Activated CD8-positive, alpha-beta memory T cell treated with anti-CD3 and anti-CD28 coated beads for 4 hours (primary cell): ENCODE measurements at places on chromosomes 2 and 18.

DNA sequence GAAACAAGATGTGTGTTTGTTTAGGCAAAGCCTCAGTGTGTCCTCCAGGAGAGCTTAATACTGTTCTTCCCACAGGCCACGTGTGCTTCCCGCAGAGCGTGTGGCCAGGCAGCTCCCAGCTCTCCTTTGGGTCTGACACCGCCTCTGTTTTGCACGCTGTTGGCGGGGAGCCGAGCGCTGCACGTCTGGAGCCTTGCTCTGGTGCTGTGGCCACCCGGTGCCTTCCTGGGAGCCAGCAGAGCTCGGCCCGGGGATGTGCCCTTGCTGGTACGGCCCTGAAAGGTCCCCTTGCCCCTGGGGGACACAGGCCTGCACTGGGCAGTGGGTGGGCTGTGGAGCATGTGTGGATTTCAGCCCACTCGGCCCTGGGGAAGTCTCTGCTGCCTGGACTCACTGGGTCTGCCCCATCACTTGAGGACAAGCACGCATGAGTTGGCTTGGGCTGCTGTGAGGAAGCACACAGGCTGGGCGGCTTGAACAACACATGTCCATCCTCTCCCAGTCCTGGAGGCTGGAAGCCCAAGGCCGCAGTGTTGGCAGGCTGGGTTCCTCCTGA is 160.7 kb upstream of the HDAC4 start:
- no peak for DNase-seq

- no peak for DNase-seq
These were observed 4.2 kb upstream of the SP100 start for GRCh38 chr2:230411570-230412370.

DNA sequence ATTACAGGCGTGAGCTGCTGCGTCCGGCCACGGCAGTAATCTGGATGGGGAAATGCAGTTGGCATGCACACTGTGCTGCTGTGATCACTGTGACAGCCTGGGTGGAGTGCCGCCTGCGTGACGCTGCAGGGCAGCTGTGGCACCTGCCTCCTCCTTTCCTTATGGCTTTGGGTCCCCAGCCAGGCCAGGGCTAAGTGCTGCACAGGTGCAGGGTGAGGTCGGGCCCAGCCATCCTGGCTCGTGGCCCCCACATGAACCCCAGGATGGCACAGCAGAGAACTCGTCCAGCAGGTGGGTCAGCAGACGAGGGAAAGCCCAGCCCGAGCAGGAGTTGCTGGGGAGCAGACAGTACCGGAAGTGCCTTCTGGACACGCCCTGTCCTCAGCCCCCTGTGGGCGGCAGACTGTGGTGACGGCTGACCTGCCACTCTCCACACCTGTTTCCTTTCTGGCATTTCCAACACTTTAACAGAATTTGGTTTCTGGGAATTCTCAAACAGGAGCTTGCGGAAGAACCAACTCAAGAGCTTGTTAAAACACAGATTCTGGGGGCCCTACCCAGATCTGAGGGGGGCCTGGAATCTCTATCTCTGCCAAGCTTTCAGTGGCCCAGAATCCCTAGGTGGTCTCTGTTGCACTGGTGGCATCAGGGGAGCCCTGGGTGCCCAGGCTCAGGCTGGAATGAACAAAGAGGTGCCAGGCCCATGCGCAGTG is 16.9 kb downstream of the HS1BP3 start:
- DNase-seq, result no peak

GRCh38 chr18:31657823-31658669 is 26.3 kb downstream of the B4GALT6 start:
- no peak for DNase-seq

GRCh38 chr2:74892609-74893008 is 58.7 kb downstream of the HK2 start:
- no peak for DNase-seq

DNA sequence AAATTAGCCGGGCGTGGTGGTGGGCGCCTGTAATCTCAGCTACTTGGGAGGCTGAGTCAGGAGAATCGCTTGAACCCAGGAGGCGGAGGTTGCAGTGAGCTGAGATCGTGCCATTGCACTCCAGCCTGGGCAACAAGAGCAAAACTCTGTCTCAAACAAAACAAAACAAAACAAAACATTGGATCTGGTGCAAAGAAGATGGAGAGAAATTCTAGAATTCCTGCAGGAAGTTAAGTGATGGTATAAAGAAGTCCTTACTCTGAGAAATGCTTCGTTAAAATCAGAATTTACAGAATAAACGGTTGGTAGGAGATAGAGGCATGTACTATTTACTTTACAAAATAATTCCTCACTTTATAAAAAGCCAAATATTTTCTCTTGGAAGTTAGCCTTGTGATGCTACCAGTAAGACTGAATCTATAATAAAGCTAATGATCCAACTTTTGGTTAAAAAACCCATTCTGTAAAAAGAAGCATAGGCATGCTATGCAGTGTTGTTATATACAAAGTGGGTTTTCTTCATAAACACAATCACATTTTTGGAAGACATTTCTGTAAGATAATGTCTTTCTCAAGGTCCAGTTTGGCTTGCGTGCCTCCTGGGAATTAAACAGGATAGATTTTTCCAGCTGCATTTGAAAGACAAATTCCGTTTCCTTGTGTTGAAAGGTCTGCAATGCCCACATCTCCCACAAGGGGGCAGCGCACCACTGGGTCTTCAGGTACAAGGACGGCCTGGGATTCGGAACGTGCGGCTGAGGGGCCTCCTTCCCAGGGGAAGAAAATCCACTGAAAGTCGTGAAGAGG is 35.6 kb upstream of the PNO1 start:
- DNase-seq, result peak; percentile 63

GRCh38 chr2:239930871-239931771 is 94.0 kb downstream of the NDUFA10 start:
- DNase-seq, result no peak

- no peak for DNase-seq
These were observed 186.6 kb downstream of the NEDD4L start for GRCh38 chr18:58230438-58231179.

DNA sequence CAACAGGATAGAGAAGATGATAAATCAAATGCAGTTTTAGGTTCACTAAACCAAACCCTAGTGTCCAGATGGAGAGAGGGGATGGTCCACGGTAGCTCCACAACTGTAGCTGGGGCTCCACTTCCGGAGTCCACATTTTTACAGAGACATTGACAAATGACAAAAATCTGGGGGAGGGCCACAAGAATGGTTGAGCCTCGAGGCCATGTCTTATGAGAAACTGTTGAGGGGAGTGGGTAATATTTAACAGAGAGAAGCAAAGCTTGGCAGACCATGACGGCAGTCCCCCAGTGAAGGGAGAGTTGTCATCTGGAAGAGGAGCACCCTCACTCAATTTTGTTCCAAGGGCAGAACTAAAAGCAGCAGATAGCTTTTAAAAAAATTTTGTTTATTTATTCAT is 17.6 kb upstream of the EPHA4 start:
- DNase-seq, result no peak

- no peak for DNase-seq
These were observed 28.8 kb downstream of the TTC39C start for GRCh38 chr18:24043403-24043802.

DNA sequence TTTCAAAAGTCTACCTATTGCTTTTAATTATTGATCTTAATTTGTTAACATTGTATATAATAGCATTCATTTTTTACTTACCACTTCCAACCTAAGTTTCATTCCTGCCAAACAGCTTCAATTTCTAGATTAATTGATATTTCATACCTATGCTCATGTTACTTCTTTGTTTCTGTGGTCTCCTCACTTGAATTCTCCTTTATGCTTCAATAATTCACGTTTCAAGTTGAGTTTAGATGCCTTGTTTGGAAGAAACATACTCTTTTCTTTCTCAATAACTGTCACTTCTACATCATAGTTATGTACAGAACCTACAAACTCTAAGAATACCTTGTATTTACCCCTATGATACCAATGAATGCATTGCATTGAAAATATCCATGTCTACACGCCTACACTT is 862.2 kb upstream of the LRATD1 start:
- DNase-seq, result no peak

- DNase-seq, result no peak
These were observed 6.5 kb upstream of the YWHAQ start for GRCh38 chr2:9637330-9637729.

DNA sequence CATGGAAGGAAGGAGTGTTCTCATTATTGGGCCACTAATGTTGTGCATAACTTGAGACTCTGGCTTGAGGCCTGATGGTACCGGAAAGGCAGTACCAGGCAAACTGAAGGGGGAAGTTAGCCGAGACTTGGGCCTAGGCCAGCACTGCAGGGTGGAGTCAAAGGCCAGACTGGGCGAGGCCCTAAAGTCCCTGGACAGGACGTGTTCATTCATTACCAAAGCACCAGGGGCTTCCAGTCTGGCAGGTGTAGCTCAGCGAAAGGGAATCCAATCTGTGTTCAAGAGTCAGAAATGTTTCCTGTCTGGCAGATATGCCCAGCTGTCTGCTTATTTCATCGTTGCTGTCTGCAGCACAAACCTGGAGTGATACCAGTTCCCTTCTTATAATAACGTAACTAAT is 4.7 kb upstream of the ITSN2 start:
- no peak for DNase-seq

GRCh38 chr2:105055613-105056012 is 17.7 kb downstream of the MRPS9 start:
- no peak for DNase-seq

- no peak for DNase-seq
These were observed 1103.9 kb upstream of the KLHL29 start for GRCh38 chr2:22281033-22281432.

DNA sequence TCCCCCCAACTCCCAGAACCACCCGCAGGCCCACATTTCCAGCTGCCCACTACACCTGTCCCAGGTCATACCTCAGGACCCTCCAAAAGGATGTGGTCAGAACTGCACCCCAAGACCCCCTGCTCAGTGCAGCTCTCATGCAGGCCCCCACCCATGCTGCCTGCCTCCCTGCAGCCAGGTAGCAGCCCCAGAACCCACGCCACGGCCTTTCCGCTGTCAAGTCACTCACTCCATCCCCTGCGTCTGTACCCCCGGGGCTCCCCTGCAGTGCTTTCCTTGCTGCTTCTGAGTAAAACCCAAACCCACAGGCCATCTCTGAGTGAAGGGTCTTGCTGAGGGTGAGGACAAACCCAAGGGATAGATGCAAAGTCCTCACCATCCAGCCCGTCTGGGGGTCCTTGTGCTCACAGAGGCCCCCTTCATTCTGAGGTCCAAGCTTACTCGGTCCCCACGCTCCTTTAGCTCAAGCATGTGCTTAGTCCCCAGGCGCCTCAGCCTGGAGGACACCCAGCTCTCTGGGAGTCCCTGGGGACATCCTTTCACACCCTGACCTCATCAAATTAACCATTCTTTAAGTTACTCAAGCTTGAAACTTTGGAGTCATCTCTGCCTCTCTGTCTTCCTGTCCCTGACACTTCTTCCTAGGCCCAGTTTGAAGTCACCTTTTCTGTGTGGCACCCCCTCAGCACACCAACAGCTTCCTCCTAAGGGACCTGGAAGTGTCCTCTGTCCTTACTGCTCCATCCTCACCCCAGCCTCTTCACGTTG is 130.1 kb downstream of the SMAD7 start:
- DNase-seq, result no peak

- DNase-seq, result no peak
These were observed 237.0 kb downstream of the HNMT start for GRCh38 chr2:138201286-138201685.

DNA sequence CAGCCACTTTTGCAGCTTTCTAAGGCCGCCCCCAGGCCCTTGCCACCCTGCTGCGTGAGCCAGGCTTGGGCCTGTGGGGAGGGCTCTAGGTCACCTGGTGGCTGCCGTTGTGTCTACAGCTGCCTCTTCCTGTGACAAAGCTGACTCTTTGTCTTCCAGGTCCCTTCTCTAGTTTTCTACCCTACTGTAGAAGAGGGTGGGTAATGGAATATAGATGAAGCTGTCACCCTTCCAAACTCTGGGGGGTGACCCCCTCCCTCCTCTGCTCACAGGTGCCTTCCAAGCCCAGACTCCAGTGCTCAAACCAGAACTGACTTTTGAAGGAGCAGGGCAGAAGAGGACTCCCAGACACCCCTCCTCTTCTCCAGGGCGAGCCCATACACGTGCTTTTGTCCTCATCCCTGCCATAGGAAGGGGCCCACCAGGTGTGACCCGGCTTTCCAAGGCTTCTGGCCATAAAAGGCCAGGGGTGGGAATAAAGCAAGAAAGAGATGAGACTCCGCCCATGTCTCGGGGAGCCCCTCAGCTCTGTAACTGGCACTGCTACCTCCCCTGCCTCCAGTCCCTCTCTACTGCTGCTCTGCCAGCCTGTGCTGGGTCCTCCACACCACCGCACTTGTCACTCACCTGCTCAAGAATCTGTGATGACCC is 17.9 kb upstream of the SDC1 start:
- no peak for DNase-seq

DNA sequence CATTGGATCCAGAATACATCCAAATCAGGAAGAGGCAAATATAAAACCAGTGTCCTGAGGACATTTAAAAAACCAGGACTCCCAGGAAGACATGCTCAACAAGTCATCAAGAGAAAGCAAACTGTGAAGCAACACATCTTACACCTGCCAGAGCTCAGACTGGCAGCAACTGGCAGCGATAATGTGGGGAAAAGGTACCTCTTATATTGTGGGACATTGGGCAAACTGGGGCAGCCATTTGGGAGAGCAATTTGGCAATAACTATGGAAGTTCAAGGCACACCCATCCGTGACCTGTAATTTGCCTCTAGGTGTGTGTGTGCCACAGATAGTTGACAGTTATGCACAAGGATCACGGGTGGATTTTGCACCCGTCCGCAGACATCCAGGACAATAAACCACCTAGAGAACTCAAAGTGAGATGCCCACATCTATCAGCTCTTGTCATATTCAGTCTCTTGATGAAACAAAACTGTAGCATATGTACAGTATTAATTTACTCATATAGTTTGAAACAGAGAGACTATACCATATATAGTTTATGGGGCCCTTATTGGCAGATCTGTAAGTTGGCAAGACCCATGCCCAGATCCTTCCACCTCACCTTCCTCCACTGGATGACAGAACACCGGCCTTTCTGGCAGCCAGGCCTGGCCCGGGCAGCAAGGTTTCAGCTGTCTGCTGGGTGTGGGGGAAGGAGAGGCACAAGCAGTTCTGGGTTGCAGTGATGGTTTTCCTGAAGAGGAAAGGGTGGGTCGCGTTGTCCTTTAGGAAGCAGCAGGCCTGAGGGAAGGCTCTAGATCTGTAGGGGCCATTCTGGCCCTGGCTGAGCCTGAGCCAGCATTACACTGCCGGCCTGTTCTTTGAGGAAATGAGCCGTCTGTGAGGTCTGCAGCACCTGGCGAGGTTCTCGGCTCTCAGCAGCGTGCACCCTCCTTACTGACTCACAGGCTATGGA is 18.8 kb downstream of the HJURP start:
- DNase-seq, result no peak

DNA sequence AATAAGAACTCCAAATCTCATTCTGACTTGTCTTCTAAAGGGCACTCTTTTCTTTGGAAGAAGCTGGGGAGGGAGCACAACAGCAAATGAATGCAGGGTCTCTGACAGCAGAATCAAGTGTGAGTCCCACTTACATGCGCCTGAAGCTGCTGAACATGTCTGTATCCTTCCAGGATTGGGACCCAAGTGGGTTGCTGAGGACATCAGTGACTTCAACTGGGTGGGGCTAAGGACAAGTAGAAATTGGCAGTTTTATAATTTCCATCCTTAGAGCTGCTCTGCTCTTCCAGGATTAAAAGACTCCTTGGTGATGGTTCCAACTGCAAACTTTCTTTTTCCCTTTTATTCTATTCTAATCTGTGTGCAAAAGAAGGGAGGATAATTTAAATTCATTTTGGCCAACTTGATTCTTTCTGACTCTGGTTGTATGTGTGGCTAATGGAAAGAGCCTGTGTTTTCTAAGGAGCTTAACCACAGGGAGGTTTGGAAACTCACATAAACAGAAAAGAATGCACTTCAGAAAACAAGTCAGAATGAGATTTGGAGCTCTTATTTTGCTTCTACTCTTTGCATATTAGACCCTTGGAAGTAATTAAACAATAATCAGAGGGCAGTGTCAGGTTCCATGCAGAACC is 20.6 kb downstream of the ANTXR1 start:
- DNase-seq, result no peak
